ENCODE measurements at places on chromosomes 6 and 20.

DNA sequence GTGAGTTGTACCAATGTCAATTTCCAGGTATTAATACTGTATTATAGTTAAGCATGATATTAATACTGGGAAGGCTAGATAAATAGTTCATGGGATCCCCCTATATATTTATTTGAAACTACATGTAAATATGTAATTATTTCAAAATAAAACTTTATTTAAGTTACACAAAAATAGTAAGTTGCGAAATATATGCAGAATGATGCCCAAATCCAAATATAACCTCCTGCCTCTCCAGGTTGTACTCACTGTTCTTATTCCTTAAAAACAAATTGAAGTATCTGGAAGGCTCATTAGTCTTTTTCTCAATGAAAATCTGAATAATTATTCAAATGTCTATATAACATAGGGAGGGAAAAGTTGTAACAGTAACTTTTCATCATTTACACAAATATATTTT, 161.9 kb upstream of the DEFB112 start:
- DNase-seq, result no peak

GRCh38 chr6:168537540-168537884, 96.5 kb downstream of the SMOC2 start:
- peak; percentile 36 for DNase-seq

DNA sequence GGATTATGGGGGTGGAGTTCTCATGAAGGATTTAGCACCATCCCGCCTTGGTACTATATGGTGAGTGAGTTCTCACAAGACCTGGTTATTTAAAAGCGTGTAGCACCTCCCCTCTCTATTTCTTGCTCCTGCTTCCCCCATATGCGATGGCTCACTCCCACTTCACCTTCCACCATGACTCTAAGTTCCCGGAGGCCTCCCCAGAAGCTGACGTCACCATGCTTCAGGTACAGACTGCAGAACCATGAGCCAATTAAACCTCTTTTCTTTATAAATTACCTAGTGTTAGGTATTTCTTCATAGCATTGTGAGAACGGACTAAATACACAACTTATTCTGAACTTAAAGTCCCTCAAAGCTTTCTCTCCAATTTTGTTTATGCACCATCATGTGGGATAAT, 163.4 kb upstream of the BMP5 start:
- no peak for DNase-seq

GRCh38 chr6:90406142-90406794, 109.6 kb upstream of the BACH2 start:
- no peak for DNase-seq

GRCh38 chr6:151263967-151264366, 24.2 kb downstream of the AKAP12 start:
- no peak for DNase-seq

DNA sequence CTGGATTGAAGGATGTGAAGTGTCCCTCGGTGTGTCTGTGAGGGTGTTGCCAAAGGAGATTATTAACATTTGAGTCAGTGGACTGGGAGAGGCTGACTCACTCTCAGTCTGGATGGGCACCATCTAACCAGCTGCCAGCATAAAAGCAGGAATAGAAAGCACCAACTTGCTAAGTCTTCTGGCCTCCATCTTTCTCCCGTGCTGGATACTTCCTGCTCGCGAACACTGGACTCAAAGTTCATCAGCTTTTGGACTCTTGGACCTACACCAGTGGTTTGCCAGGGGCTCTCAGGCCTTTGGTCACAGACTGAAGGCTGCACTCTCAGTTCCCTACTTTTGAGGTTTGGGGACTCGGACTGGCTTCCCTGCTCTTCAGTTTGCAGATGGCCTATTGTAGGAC, 220.3 kb upstream of the LRFN2 start:
- DNase-seq, result no peak

All from neural progenitor cell (in vitro differentiated cells).